NCI-H1694 treated with DMSO at 0.1 percent for 48 hours (cell line): ENCODE measurements at places on chromosomes 5 and 9.

DNA sequence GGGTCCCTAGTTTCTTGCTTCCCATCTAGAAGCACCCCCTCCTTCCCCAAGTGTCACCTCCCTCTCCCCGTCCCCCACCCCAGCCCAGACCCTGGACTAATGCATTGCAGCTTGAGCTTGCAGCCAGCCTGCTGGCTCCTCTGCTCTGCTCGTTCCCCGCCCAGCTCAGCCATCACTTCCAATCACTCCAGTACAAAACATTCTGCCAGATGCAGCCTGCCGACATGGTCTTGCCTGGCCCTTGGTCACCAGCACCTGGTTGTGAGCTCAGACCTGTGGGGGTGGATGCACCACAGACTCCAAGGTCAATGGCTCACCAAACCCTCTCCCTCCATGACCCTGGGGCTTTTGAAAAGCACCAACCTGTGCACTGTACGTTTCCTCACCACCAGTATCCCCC, 172.9 kb upstream of the SMIM23 start:
- DNase-seq = no peak

GRCh38 chr9:89555451-89556375, 49.1 kb upstream of the GADD45G start:
- no peak for DNase-seq

DNA sequence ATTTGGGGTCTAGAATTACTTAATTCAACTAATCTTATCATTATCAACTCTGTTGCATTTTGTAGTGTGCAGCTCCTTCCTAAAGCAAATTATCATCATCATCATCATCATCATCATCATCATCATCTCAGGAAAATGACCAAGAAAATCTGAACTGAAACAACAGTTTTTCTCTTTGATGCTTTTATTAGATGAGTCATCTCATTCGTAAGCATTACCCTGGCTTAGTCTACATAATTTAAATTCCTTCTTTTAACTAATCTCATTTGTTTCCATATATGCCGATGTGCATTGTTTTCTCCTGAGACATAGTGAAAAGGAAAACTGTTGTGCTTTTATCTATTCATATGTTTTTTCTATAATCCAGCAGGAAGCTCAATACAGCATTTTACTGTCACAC, 173.0 kb upstream of the PDE4D start:
- no peak for DNase-seq

GRCh38 chr9:132773764-132774339, 103.6 kb downstream of the GTF3C4 start:
- DNase-seq = no peak

- no peak for DNase-seq
Observed at GRCh38 chr5:146722361-146722779, 156.2 kb downstream of the PPP2R2B start.
